ENCODE measurements at places on chromosomes 2 and 18.

- no peak for DNase-seq
Measured at GRCh38 chr18:3607309-3608098, 157.5 kb downstream of the TGIF1 start.

DNA sequence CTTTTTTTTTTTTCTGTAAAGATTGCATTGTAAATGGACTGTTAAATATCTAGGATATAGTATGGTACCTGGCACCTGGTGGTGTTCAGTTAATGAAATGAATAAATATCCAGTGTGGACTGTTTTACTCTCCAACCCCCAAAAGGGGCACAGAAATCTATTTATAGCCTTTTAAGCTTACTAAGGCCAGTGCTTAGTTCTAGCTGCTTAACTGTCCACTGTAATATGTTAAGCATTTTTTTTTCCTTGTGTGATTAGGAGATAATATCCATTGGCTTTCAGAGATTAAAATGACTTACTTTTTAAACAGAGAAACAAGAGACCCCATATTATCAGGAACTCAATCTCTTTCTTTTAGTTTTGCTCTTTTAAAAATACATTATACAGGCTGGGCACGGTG lies 84.4 kb downstream of the ZNF532 start:
- no peak for DNase-seq

GRCh38 chr2:169649278-169649677 lies 44.9 kb downstream of the CFAP210 start:
- no peak for DNase-seq

GRCh38 chr2:17644997-17645720 lies 104.7 kb downstream of the VSNL1 start:
- no peak for DNase-seq

GRCh38 chr18:47802802-47803201 lies 127.7 kb downstream of the SMAD2 start:
- DNase-seq = no peak

GRCh38 chr2:49152824-49153223 lies 1.5 kb downstream of the FSHR start:
- DNase-seq = no peak

DNA sequence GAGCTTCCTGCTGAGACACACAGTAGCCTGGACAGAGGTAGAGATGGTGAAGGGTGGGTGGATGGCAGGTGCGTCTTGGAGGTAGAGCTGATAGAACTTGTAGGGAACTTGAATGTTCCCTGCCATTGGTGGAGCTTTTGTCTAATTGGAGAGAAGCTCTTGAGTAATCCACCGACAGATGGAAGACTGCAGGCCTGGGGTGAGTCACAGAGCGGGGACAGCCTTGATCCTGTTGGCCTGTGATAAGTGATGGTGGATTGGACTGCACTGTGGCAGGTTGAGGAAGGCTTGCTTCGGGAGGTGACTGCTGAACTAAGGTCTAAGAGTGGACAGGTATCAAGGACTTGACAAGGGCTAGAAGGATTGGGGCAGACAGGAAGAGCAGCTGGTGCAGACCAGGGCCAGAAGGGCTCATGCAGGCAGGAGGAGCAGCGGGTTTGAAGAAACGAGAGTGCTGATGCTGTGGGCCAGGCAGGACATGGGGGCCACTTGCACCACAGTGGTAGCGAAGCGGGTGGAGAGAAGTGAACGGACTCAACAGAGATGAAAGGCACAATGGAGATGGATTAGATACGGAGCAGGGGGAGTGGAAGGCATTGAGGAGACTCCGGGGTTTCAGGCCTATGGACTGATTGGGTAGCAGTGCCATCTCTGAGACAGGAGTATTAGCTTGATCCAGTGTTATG lies 16.3 kb downstream of the CABLES1 start:
- no peak for DNase-seq

DNA sequence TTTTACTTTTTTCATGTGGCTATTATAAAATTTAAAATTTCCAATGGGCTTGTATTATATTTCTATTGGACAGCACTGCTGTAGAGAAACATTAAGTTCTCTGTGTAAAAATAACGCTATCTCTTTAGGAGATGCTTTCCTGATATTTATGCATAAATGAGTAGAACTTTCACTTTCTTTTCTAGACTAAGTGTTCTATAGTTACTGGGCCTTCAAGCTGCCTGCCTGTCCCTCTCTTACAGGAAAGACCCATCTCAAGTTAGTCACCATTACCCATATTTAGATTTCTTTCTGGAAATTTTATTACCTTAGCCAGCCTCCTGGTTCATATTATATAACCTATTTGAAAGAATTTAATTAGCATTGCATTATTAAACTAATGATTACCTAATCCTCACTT lies 4.8 kb downstream of the ITGA4 start:
- no peak for DNase-seq

GRCh38 chr18:74832999-74833398 lies 235.3 kb downstream of the ZNF407 start:
- DNase-seq = no peak

GRCh38 chr2:168008646-168009195 lies 238.7 kb downstream of the STK39 start:
- DNase-seq = no peak

GRCh38 chr2:217740756-217741155 lies 262.0 kb downstream of the TNS1 start:
- DNase-seq = no peak

DNA sequence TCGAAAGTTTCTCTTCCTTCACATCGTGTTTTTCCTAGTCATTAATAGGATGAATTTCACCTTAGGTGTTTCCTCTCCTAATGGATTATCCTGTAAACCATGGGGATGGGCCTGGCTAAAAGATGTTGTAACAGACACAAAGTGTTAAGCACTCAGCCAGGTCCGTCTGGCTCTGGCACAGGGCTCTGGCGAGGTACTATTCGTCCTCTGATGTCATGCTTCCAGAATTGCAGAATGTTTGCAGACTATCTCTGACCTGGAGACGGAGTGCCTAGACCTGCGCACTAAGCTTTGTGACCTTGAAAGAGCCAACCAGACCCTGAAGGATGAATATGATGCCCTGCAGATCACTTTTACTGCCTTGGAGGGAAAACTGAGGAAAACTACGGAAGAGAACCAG lies 13.2 kb downstream of the ATG16L1 start:
- DNase-seq = no peak

- DNase-seq = no peak
Measured at GRCh38 chr2:224428787-224429440, 27.0 kb upstream of the FAM124B start.

- DNase-seq = no peak
Measured at GRCh38 chr18:75477900-75478299, 50.4 kb upstream of the SMIM21 start.

DNA sequence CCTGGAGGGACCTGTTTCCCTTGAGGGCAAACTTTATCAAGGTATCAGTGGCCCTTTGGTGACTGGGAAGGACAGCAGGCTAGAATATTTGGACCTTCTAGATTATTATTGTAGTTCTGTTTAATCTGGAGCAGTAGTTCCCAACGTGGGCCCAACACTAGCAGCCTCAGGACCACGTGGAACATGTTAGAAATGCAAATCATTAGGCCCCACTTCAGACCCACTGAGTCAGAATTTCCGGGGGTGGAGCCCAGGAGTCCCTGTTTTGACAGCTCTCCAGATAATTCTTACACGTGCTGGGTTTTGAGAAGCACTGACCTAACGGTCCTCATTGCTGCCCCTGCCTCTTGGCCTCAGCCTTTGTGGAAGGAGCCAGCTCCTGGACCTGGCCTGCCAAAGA lies 25.5 kb upstream of the DYNC2LI1 start:
- no peak for DNase-seq

- DNase-seq = no peak
Measured at GRCh38 chr2:230225486-230225885, at the start of gene SP140. SP140 (plus strand) TSS chr2:230225736; CDS start chr2:230225845, 109 bp downstream.

- no peak for DNase-seq
Measured at GRCh38 chr18:50286391-50287027, 983 bp downstream of the CXXC1 start.

DNA sequence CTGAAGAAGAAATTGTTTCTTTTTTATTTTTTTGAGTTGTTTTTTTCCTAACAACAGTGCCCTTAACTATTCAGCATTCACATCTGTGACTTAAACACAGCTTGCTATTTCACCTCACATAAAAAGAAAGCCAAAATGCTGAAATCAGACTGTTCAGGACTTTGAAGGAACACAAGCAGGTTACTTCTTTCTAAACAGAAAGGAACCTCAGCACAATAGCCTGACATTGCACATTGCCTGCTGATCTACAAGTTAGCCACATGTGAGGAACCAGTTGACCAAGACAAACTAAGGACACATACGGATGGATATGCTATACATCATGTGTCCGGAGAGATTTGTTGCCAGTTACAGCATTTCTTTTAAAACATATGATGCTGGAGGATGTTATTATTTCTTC lies 331.1 kb downstream of the FSIP2 start:
- no peak for DNase-seq

DNA sequence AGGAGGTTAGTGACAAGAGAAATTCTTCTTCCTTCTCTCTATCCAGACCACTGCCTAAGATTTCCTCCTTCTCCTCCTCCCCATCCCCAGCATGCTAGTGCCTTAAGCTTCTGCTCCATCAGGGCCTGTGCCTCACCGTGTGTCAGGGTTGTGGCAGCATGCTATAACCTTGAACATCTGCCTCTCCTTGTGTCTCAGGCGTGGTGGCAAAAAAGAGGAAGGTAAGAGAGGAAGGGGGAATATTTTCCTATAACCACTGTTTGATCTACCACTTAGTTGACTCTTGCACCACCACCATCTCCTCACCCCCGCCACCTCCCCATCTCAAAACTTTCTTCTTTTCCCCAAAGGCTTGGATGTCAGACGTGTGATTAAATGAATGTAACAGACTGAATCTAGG lies 38.3 kb upstream of the PEX13 start:
- no peak for DNase-seq

DNA sequence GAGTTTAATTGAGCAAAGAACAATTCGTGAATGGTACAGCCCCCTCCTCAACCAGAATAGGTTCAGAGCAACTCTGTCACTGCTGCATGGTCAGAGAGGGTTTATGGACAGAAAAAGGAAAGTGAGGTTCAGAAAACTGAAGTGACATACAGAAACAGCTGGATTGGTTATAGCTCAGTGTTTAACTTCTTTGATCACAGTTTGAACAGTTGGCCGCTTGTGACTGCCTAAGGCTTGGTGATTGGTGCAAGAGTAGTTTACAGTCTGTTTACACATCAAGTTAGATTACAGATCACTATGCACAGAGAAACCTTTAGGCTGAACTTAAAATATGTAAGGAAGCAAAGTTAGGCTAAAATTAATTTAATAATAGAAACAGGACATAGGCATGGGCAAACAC lies 459.2 kb downstream of the KCNJ3 start:
- no peak for DNase-seq

DNA sequence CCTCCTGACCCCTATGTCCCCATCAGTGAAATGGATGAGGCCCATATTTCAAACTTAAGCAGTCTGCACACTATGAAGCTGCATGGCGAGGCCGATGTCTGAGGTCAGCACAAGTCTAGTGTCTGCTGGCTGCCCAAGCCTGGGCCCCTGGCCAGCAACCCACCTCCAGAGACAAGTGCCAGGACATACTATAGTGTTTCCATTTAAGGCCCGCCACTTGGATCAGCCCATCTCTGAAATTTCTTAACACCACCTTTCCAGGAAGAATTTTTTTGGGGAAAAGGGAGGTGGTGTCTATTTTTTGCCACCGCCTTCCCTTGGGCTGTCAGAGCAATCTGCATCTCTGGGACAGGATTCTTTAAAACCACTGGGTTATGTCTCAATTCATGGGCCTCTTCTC lies 1.8 kb downstream of the ACVR1 start:
- no peak for DNase-seq

DNA sequence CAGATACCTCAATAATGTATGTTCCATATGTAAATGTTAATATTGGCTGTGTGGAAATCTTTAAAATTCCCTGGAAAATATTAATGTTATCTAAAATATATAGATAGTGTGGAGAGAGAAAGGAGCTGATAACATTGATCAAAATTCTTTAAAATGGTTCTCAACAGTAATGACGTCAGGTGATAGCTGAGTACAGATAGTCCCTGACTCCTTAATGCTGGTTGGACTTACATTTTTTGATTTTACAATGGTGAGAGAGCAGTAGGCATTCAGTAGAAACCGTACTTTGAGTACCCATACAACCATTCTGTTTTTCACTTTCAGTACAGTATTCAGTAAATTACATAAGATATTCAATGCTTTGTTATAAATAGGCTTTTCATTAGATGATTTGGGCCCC lies 146.6 kb downstream of the GALNT3 start:
- DNase-seq = no peak

DNA sequence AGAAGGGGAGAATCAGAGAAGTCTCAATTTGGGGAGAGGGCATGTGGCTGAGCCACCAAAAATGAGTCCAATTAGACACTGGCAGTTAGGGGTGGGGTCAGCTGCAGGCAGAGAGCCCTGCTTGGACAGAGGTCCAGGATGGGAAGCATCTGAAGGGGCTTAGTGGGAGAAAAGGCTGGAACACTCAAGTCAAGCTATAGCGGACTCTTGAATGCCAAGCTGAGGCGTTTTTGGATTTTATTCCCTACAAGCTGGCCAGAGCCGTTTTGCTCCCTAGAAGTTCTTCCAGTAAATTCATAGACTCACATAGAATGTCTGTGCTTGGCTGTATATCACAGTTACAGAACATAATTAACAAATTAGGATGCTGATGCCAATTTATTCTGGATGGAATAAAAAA lies 172.8 kb downstream of the ACOXL start:
- DNase-seq = no peak

DNA sequence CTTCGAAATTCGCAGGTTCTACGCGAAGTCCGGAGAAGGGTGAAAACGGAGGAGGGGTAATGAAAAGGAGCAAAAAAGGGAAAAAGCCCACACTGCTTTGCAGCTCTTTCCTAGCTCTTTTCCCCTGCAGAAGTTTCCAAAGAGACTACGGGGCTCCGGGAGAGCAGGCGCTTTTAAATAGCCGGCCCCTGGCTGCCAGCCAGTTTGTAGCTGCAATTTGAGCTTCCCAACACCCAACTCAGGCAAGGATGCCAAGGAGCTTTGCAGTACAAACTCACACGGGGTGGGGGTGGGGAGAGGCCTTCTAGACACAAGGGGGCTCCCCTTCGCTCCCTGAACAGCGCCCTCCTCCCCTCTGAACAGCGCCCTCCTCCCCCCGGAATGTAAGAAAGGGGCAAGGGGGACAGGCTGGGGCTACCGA lies at the start of gene IGFBP5:
TSS of gene IGFBP5 (minus strand) at position 149 of the 421 bp plus-strand sequence. CDS start 774 bp downstream, outside the sequence.
- no peak for DNase-seq

- no peak for DNase-seq
Measured at GRCh38 chr2:227870710-227871374, 589 bp upstream of the DAW1 start.

GRCh38 chr2:219421323-219421722 lies 3.1 kb downstream of the DES start:
- no peak for DNase-seq

GRCh38 chr2:23452853-23453420 lies 68.0 kb downstream of the KLHL29 start:
- no peak for DNase-seq

DNA sequence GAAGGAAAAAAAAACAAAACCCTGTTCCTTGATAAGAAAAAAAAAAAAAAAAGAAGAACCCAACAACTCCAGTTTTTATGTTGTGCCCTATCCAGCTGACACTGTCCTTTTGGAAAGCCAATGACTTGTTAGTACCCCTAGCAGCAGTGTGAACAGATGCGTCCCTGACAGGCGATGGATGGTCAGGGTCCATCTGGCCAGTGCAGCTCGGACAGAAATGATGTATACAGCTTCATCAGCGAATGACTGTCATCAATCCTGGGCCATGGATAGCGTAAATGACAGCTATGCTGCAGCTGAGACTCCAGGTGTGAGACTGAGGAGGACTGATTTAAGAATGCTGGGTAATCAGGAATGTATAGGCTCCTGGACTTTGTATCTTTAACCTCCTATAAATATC lies 318.8 kb upstream of the FIGN start:
- no peak for DNase-seq
